ENCODE measurements at places on chromosomes 5 and 9.

DNA sequence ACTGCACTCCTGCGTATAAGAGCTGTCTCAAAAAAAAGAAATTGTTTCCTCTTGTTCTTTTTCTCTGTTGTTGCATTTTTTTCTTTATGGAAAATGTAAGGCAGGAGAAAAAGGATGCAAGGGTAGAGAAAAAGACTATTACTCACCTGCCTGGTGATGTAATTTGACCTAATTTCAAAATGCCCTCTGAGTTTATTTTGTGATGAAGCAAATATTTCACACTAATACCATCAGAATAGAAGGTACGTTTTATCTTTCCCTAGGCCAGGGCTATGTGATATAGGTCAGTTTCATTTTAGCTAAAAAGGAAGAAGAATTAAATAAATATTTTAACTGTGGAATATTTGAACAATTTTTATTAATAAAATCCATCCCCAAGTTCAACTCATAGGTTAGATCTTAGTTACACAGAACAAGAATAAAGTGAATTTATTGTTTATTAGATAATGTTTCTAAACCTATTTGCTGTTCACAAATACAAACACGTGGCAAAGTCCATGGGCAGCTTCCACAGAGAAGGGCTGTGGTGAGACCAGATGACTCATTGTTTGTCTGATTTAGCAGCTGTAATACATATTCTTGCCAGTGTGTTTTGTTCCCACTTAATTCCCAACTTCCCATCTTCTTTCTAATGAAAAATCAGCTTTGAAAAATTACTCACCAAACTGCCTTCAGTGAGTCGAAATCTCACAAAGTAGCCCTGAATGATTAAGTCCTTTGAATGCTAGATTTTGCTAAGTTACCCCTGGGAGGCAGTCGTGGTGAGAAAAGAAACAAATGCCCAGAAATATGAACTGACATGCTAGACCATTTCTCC is 52.8 kb upstream of the CCDC112 start:
- peak; percentile 40 for DNase-seq

- no peak for DNase-seq
Observed at GRCh38 chr5:568061-568781, 43.9 kb upstream of the CEP72 start.

- no peak for DNase-seq
Observed at GRCh38 chr9:130476151-130476730, 31.5 kb downstream of the ASS1 start.

GRCh38 chr5:34802834-34803563 is 36.0 kb upstream of the TTC23L start:
- DNase-seq = no peak

DNA sequence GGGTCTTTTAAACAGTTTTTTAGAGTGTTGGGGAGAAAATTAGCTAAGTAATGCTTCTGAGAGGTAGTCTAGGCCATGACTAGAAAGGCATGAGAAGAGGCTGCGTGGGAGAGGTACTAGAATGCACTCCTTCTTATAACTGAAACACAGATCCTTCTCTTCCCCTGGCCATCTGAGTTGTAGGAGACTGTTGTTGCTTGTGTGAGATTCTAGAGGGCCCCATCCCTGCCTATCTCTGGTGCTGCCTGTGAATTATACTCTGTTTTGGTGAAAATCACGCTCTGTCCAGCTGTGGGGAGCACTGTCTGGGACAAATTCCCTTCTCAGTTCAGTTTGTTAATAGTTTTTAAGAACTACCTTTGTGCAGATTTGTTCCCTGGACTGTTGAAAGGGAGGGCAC is 37.5 kb downstream of the MAP1B start:
- no peak for DNase-seq

Measured in SHP77 treated with DMSO at 0.1 percent for 48 hours (cell line).